ENCODE measurements at places on chromosomes 4 and X. TPM values are rescaled to one million over a fixed set of nuclear protein-coding genes. Genes with fewer than 3 reads are reported as not detected.

PARM1 gene
- total RNA-seq: 2.4 TPM

AKAP17A gene
- total RNA-seq: 15.9 TPM

- no peak for DNase-seq
These were observed 35.7 kb downstream of the SHROOM4 start for GRCh38 chrX:50778272-50778671.

DNA sequence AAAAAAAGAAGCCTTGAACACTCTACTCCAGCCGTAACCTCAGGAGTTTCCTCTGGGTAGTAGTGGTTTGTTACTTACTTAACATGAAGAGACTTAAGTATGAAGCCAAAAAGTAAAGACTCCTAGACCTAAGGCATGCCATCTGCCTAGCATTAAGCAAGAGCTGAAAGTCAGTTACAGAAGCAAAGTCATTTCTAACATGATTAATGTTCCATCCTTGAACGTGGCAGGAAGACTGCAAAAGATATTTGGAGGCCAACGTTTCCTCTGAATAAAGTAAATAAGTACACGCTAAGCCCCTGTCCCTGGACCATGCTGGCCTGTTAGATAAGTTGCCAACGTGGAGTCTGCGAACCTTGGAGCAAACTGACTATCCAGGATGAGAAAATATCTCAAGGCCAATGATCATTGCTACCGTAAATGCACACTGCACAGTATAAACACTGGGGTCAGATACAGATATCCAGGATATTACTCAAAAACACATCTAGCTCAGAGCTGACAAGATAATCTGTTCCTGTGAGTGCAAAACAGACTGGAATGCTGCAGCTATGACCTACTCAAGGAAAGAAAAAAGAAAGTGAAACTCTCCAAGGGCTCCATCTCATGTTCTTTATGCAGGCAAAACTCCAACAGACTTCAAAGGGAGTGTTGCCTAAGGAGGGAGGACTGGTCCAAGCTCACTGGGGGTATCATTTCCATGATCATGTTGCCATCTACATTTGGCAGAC, 255.8 kb downstream of the COL25A1 start:
- DNase-seq: peak; percentile 73

DNA sequence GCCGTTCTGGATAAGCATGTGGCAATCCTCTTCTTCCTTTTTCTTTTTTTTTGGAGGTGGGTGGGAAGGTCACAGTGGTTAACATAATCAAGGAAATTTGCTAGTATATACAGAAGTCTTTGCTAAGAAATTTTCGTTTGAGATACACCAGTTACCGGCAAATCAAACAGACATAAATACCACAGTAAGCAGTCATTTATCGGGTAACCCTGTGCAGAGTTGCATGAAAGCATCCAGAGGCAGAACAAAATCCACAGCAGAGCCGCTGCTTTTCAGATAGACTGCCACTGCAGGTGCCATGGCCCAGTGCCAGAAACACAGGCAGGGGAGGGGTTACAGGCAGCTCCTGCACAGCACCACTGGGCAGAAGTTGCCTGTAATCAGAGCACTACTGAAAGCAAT, 179.1 kb upstream of the MAB21L2 start:
- no peak for DNase-seq

DNA sequence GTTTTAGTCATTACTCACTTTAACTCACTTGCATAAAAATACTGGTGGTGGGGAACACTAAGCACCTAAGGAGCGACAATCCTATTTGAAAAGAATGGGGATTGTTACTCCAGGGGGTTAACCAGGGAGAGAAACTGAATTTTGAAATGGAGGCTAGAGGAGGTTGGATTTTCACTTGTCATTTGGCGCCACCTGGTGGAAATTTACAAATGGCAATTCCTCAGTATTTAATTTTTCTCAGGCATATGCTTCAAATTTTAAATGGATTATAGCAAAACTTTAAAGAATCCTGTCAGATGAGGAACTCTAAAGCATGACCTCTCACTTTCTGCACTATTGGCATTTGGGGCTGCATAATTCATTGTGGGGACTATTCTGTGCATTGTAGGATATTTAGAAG, 2.7 kb upstream of the GEMIN8 start:
- DNase-seq: no peak

DNA sequence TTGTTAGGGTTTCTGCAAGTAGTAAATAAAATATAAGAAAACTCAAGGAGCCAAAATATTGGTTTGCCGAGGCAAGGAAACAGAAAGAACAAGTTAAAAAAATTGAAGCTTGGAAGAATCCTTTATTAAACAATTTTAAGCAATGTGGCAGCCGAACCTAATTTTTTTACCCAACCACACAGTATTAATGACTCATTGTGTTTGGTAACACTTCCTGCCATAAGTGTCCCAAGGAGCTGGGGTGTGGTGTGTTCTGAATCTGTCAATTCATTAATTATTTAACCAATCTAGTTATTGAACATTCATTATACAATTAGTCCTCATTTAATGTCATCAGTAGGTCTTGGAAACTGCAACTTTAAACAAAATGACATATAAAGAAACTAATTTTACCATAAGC, 19.3 kb upstream of the CPE start:
- DNase-seq: peak; percentile 49

DNA sequence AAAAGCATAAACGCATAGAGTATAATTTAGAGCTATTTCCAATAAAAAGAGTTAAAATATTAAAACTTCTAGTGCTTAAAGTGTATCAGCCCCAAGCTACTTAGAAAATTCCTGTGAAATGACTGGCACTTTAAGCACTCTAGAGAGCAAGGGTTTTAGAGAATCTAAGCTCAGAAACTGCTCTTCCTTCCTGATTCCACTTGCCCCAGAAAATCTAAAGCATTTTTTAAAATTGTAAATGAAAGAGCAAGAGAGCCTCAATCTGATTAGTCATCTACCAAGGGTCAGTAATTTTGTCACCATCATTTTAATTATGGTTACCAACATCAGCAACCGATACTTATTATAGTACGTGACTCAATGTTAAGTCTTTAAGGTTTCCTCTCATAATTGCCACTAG, 25.0 kb downstream of the CTPS2 start:
- DNase-seq: peak; percentile 34

DNA sequence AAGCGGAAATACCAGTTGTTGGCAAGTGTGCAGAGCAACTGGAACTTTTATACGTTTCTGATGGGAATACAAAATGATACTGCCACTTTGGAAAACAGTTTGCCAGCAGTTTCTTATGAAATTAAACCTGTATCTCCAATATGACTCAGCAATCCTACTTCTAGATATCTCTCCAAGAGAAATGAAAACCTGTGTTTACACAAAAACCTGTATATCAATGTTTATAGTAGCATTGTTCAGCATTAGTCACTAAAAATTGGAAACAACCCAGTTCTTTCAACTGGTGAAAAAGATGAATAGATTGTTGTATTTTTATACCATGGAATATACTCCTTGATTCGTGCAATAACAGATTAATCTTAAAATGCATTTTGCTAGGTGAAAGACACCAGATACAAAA, 26.8 kb downstream of the ATP7A start:
- DNase-seq: peak; percentile 66

GRCh38 chrX:120752431-120753082, 122.7 kb upstream of the C1GALT1C1 start:
- no peak for DNase-seq

GRCh38 chrX:154307202-154307601, 11.6 kb downstream of the TKTL1 start:
- no peak for DNase-seq

GRCh38 chrX:574830-575229, 55.8 kb upstream of the SHOX start:
- DNase-seq: no peak
